Stimulated activated CD8-positive, alpha-beta memory T cell treated with anti-CD3 and anti-CD28 coated beads, Interleukin-4, amount 100 ng/mL, for 4 hours (primary cell): ENCODE measurements at places on chromosomes 11 and 22.
A peak's percentile ranks its signal among the peaks of the same experiment; 100 is the strongest.

DNA sequence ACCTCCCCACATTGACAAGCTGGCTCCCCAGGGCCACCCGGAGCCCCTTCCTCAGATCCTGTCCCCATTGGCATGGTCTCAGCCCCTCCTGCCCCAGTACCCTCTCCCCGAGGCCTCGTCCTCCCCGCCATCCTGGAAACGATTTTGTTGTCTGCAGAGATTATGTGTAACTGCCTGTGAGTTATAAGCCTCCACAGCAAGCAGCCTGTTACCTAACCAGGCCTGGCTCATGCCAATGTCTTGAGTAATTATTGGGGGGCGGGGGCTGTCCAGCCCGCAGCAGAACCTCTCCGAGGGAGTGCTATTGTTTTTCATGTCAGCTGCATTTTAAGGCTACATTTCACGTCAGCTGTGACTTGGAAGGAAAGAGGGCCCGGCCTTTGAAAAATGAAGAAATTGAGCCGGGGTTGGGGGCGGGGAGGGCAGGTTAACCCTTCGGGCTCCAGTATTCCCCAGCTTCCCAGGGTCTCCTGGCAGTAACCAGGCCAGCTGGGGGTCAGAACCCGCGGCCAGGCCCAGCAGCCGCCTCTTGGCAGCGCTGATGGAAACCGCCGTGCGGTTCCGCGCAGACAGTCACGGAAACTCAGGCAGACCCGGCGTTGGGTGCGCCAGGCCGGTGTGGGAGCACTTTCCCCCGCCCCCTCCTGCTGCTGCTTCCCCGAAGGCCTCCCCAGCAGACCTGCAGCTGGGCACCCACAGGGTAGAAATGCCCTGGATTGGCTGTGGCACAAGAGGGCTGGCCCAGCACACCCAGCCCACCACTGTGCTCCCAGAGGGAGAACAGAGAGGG is 59.5 kb downstream of the CDKN1C start:
- no peak for DNase-seq

- DNase-seq: no peak
Observed at GRCh38 chr22:26431261-26431995, 2.4 kb downstream of the ASPHD2 start.

GRCh38 chr11:134585666-134586610 is 173.9 kb upstream of the B3GAT1 start:
- no peak for DNase-seq

DNA sequence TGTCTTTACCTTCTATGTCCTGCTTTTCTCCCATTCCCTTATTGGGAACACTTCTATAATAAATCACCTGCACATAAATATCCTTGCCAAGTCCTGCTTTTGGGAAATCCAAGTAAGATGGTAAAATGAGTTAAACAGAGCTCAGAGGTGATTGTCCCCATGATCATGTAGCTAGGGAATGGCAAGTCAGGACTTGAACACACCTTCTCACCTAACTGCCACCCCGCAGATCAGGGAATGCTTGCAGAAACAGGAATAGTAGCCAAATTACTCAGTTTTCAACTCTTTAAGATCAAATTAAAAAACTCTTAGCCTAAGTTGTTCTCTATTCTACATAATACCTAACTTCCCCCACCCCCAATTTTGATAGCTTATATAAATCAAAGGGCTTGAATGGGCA is 16.0 kb downstream of the OOSP3 start:
- DNase-seq: no peak

DNA sequence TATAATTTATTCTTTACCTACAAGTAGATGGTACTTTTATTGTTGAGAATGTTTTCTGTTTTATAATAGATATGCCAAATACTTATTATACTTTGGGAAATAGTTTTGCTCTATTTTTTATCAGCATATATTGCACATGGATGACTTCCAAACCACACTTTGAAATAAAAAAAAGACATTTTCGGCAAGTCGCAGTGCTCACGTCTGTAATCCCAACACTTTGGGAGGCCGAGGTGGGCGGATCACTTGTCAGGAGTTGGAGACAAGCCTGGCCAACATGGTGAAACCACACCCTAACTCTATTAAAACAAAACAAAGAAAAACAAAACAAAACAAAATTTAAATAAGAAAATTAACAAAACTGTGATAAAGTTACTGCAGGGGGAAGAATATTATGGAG is 983.9 kb upstream of the CNTN5 start:
- no peak for DNase-seq

DNA sequence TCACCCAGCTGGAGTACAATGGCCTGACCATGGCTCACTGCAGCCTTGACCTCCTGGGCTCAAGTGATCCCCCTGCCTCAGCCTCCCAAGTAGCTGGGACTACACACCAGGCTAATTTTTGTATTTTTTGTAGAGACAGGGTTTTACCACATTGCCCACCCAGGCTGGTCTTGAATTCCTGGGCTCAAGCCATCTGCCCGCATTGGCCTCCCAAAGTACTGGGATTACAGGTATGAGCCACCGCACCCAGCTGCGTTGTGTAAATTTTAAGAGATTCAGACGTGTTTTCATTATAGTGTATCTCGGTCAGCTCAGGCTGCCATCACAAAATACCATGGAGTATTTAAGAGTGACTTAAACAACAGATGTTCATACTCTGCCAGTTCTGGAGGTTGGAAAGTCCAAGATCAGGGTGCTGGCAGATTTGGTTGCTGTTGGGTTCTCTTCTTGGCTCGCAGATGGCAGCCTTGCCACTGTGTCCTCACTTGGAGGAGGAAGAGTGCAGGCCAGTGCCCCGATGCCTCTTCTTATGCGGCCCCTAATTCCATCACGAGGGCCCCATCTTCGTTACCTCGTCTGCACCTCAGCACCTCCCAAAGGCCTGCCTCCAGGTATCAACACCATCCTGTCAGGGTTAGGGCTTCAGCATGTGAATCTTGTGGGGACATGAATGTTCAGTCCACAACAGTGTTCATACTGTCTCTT is 32.6 kb upstream of the PARVB start:
- DNase-seq: no peak

GRCh38 chr11:105148241-105148640 is 8.7 kb upstream of the CARD18 start:
- DNase-seq: no peak

- DNase-seq: peak; percentile 23
Observed at GRCh38 chr22:38706101-38706900, 557 bp downstream of the GTPBP1 start.

GRCh38 chr22:37284805-37285355 is 2.6 kb downstream of the CYTH4 start:
- no peak for DNase-seq

DNA sequence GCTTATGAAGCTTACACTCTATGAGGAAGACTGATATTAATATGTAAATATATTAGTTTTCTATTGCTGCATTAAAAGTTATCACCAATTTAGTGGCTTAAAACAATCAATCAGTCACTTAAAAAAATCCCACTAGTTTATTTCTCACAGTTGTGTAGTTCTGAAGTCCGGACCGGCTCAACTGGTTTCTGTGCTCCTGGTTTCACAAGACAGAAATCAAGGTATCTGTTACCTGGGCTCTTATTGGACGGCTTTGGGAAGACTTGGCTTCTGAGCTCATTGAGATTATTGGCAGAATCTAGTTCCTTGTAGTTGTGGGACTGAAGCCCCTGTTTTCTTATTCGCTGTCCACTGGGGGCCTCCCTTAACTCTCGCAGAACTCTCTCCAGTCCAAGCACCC is 343.0 kb downstream of the RAB38 start:
- no peak for DNase-seq

GRCh38 chr22:50485221-50486131 is 1.2 kb upstream of the MIOX start:
- no peak for DNase-seq

- DNase-seq: no peak
Observed at GRCh38 chr11:103958475-103959215, 77.8 kb upstream of the DDI1 start.

DNA sequence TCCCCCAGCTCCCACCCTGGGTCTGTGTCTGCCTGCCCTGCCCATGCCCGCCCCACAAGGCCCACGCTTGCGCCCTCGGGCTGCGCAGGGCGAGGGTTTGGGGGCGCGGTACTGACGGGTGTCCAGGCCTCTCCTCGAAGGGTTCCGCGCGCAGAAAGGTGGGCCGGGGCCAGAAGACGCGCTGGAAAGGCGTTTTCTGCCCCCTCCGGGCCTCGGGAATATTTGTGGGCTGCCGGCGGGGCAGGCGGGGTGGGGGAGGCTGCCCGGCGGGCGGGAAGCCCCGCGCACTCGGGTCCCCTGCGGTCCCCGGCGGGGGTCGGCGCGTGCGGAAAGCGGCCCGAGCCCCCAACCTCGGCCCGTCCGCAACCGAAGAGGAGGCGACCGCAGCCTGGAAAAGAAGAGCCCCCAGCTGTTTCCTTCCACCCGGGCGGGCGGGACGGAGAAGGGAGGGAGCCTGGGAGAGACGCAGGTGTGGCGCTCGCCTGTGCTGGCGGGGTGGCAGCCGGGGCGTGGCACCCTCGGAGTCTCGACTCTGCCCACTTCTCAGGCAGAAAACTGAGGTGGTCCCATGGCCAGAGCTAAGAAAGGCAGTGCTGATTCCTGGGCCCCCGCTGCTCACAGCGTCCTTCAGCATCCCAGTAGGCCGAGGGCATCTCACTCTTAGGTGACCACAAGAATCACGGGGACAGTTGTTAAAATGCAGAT is 59.0 kb downstream of the THAP12 start:
- DNase-seq: no peak

DNA sequence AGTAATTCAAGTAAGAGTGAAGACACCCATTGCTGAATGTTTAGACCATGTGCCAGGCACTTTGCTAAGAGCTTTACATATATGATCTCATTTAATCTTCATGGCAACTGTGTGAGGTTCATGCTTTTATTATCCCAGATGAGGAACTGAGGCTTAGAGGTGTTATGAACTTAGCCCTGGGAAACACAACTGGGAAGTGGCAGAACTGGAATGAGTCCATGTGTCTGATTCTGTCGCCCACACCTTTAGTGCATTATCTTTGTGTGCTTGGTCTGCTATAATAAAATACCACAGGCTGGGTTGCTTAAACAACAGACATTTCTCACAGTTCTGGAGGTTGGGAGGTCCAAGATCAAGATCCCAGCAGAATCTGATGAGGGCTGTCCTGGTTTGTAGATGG is 108.7 kb upstream of the PLET1 start:
- no peak for DNase-seq

- DNase-seq: no peak
Observed at GRCh38 chr11:64430645-64431044, 71.7 kb downstream of the RPS6KA4 start.

GRCh38 chr22:39718206-39718605 is 147.7 kb downstream of the CACNA1I start:
- DNase-seq: no peak

DNA sequence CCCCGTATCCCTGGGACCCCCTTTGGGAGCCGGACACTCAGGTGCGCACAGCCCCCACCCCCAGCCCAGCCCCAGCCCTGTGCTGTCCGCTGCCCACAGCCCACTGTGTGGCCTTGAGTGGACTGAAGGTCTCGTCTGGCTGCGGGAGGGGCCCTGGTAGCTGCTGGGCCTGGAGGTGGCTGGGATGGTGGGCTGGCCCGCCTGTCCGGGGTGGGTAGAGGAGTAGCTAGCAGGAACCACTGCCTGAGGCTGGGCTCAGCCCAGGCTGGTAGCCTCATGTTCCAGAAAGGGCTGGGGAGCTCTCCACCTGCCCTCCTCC is 4.6 kb upstream of the MUC6 start:
- DNase-seq: no peak

- no peak for DNase-seq
Observed at GRCh38 chr22:35834061-35834460, 116.4 kb downstream of the APOL5 start.

DNA sequence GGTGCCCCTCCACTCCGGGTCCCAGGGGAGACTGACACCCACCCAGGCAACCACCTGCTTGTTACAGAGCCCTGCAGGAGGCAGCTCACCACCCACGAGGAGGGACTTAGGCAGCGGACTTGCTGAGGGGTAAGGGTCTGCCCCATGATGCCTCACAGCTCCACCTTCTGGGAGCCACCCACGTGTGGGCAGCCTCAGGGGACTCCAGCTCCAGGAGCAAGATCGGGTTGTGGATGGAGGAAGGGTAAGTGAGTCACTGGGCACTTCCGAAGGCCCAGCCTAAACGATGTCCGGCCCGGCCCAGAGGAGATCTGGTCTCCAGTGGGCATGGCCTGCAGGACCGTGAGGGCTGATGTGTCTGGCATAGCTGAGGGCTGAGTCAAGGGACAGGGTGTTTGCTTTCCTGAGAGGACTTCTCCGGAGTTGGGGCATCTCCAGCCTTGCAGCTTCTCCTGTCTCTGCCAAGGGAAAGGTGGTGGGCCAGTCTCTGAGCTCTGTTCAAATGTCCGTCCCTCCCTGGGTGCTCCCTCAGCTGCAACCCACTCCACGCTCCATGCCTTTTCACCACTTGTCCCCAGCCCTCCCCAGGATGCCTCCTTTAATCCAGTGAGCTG is 32.3 kb upstream of the P2RY2 start:
- no peak for DNase-seq

DNA sequence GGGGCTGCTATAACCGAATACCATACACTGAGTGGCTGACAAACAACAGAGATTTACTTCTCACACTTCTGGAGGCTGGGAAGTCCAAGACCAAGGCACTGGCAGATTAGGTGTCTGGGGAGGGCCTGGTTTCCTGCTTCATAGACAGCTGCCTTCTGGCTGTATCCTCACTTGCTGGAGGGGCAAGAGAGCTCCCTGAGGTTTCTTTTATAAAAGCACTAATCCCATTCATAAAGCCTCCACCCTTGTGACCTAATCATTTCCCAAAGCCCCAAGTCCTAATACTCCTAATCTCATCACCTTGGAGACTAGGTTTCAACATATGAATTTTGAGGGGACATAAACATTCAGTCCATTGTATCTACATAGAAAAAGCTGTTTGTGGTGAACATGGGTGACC is 131.8 kb downstream of the KIRREL3 start:
- DNase-seq: no peak

DNA sequence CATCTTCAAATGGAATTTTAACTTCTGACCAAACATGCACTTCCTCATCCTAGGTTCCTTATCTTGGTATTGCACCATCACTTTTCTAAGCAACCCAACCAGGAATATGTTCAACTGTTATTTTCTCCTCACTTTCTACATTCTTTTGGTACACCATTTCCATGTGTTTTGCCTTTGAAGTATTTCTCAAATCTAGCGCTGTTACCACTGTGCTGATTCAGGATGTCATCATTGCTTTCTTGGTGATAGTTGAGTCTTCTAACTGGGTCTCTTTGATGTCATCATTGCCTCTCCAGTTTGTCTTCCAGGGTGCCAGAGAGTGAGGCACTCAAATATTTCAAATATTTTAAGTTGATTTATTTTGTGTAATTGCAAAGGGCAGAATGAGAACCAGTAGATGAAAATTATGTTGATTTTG is 47.5 kb downstream of the HORMAD2 start:
- DNase-seq: no peak

DNA sequence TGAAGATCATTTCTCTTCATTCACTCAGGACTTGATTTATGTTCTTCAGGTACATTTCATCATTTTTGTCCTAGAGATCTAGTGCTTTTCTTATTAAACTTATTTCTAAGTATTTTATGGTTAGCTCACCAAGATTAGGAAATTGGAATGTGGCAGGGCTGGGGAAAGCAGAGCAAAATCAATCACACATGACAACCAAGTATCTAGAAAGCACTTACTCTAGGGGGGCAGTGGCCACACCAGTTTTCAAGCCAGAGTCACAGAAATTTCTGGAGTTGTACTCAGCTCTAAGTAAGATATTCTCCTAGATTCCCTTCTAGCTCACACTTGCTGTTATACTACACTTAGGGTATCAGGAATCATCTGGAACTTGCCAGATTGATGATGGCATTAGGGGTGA is 33.3 kb upstream of the MYEOV start:
- DNase-seq: no peak

- DNase-seq: no peak
Observed at GRCh38 chr22:27850000-27850521, 48.5 kb upstream of the MN1 start.
